ENCODE measurements at places on chromosomes 3 and 15.

GRCh38 chr3:195421400-195421799 is 21.4 kb downstream of the ACAP2 start:
- no peak for DNase-seq

DNA sequence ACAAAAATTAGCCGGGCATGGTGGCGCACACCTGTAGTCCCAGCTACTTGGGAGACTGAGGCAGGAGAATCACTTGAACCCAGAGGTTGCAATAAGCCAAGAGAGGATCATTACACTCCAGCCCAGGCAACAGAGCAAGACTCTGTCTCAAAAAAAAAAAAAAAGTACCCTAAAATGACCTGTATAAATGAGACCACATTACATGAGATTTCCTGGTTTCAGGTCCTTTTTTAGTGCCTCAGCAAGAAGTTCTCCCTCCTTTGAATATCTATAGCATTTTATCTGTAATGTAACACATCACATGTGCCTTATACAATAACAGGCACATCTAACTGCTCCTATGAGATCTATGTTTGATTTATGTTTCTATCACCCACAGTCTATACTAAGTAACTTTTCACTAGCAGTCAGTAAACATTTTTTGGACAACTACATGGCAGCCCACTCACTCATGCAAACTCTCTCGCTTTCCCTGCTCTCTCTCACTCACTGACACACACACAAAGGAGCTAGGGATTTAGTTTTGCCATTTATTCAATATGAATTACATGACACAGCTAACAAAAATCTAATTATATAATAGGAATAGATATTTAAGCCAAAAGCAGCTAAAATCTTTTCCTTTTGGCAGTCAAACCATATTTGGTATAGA is 34.1 kb downstream of the ADAM10 start:
- no peak for DNase-seq

DNA sequence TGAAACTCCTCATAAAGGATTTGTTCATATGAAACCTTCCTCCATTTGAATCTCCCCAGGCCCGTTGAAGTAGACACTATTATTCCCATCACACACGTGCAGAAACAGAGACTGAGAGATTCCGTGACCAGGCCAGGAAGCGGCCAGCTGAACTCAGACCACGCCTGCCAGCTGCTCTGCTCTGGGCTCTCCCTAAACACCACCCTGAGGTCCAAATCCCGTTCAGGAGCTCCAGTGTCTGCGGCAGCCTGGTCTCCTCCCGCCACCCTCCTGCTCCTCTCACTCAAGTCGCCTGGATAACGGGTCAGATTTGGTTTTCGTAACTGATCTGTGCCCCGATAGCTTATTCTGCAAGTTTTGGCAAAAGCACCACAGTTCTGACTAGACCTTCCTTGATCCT is 53.6 kb upstream of the SNRPA1 start:
- no peak for DNase-seq

- no peak for DNase-seq
Measured at GRCh38 chr3:16132928-16133327, 41.6 kb upstream of the GALNT15 start.

DNA sequence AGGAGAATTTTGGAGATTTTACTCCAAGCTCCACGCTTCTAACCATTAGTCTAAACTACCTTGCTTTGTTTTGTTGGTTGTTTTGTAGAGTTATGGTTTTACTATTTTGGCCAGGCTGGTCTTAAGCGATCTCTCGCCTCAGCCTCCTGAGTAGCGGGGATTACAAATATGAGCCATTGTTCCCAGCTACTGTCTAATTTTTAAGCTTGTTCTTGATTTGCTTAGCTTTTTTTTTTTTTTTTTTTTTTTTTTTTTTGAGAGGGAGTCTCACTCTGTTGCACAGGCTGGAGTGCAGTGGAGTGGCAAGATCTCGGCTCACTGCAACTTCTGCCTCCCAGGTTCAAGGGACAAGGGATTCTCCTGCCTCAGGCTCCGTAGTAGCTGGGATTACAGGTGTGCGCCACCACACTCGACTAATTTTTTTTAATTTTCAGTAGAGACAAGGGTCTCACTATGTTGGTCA is 28.5 kb downstream of the EFCAB12 start:
- no peak for DNase-seq
